ENCODE measurements at places on chromosomes 7 and 10. TPM values are rescaled to one million over a fixed set of nuclear protein-coding genes. Genes with fewer than 3 reads are reported as not detected.

Gene A1CF
- not detected for total RNA-seq

Gene LBX1
- total RNA-seq = not detected

Gene POLR2J2
- total RNA-seq = 0.33 TPM

Gene ASAH2B
- total RNA-seq = 3.7 TPM

Gene ZNF488
- total RNA-seq = 0.25 TPM

Gene STRIP2
- 5.5 TPM for total RNA-seq

Gene ACTL6B
- not detected for total RNA-seq

Gene TRIL
- total RNA-seq = 9.9 TPM

Gene IFIT1B
- not detected for total RNA-seq

Gene ZNRF2
- total RNA-seq = 7.9 TPM

Gene EGR2
- 0.33 TPM for total RNA-seq

Gene HEPACAM2
- not detected for total RNA-seq

Gene PPP1R17
- total RNA-seq = not detected

Gene CAV2
- total RNA-seq = 106 TPM

Gene GPC2
- 4.4 TPM for total RNA-seq

Gene GIMAP5
- not detected for total RNA-seq

Measured in mesangial cell (primary cell).